ENCODE measurements at places on chromosomes 11 and 22.

DNA sequence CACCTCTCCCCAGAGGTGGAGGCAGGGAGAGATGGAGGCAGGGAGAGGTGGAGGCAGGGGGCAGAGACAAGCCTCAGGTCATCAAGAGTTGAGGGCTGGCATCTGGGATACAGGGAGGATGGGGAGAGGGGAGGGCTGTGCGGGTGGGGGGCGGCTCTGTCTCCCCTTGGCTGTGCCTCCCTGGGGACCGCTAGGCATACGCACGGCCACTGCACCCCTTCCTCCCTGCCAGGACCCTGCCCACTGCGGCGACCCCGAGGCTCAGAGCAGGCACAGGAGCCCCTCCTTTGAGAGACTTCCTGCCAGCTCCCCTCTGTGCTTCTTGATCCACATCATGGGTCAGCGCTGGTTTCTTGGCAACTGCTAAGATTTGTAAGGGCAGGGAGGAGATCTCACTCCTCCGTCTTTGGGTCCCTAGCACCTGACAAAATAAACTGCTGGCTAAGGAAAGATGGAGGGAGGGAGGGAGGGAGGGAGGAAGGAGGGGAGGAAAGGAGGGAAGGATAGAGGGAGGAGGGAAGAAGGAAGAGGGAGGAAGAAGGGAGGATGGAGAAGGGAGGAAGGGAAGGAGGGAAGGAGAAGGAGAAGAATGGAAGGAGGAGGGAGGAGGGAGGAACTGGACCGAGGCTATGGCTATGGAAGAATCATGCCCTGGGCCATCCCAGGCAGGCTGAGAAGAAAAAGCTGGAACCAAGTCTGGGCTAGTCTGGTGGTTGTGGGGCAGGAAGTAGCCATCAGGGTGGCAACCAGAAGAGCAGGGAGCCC lies 18.5 kb downstream of the PRR33 start:
- no peak for DNase-seq
- H3K27me3 ChIP-seq = no peaks in the 10 kb centered on the region
- no peak overlapping the region for H3K27ac ChIP-seq
- no peak overlapping the region for H3K4me3 ChIP-seq

GRCh38 chr11:111582163-111582562 lies 20.1 kb upstream of the SIK2 start:
- H3K36me3 ChIP-seq = no peaks in the 10 kb centered on the region
- peaks cover 30% of the 10 kb centered on the region for H3K4me1 ChIP-seq
- H3K27me3 ChIP-seq = no peaks in the 10 kb centered on the region
- H3K27ac ChIP-seq = peak overlapping the region; percentile 16
- no peak overlapping the region for H3K4me3 ChIP-seq

GRCh38 chr22:20267441-20268278 lies 458 bp downstream of the RTN4R start:
- H3K36me3 ChIP-seq = no peaks in the 10 kb centered on the region
- peak overlapping the region; percentile 64 for H3K4me3 ChIP-seq
- no peak for DNase-seq
- H3K4me1 ChIP-seq = peaks cover 19% of the 10 kb centered on the region

GRCh38 chr11:73384125-73384441 lies 7.9 kb downstream of the RELT start:
- no peak for DNase-seq
- H3K36me3 ChIP-seq = no peaks in the 10 kb centered on the region
- no peak overlapping the region for H3K4me3 ChIP-seq

- H3K27me3 ChIP-seq = no peaks in the 10 kb centered on the region
- DNase-seq = no peak
- no peaks in the 10 kb centered on the region for H3K4me1 ChIP-seq
- H3K36me3 ChIP-seq = no peaks in the 10 kb centered on the region
- H3K27ac ChIP-seq = no peak overlapping the region
- no peak overlapping the region for H3K4me3 ChIP-seq
Measured at GRCh38 chr11:105870516-105871113, 151.4 kb downstream of the MSANTD4 start.

- H3K27me3 ChIP-seq = peaks cover 34% of the 10 kb centered on the region
- no peak for DNase-seq
- H3K4me3 ChIP-seq = no peak overlapping the region
- H3K4me1 ChIP-seq = no peaks in the 10 kb centered on the region
Measured at GRCh38 chr11:35529971-35530495, 4.6 kb upstream of the PAMR1 start.

- H3K36me3 ChIP-seq = no peaks in the 10 kb centered on the region
- no peaks in the 10 kb centered on the region for H3K27me3 ChIP-seq
- H3K4me1 ChIP-seq = peaks cover 13% of the 10 kb centered on the region
- no peak for DNase-seq
- H3K4me3 ChIP-seq = no peak overlapping the region
Measured at GRCh38 chr11:61102667-61103571, 630 bp downstream of the CD5 start.

DNA sequence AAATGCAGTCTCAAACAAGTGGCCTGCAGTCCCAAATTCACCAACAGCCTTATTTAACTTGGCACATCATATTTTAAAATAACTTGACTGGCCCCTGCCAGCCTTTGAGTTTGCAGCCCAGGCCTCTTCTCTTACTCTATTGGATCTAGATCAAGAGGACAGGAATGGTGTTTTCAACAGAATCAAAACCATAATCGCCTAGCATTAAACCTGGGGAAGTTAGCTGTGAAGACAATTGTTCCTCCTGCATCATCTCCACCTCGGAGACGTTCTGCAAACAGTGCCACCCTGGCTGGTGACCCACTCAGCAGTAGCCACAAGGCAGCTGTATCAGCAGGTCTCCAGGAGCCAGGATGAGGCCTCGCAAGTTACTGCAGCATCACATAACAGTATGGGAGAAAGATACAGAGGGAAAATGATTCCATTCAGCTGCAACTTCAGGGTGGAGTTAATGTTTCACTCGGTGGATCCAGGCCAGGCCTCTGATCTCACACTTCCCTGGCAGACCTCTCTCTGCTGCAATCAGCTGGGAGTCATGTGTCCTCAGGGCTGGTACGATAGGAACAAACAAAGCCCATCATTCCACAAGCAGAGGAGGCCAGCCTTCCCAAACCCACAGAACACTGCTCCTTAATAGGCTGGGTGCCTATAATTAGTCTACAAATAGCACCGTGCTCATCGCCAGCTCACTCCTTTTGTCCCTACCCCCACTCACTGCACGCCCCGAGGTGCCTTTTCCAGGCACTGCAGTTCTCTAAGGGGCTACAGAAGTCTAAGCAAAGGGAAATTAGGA lies 18.6 kb upstream of the SCN2B start:
- no peak for DNase-seq
- no peaks in the 10 kb centered on the region for H3K27me3 ChIP-seq
- H3K4me3 ChIP-seq = no peak overlapping the region

GRCh38 chr11:59965424-59965823 lies 1.6 kb downstream of the OOSP4A start:
- no peaks in the 10 kb centered on the region for H3K36me3 ChIP-seq
- no peak overlapping the region for H3K4me3 ChIP-seq
- H3K27ac ChIP-seq = no peak overlapping the region
- no peaks in the 10 kb centered on the region for H3K27me3 ChIP-seq
- DNase-seq = no peak

- H3K27me3 ChIP-seq = no peaks in the 10 kb centered on the region
- DNase-seq = no peak
- H3K4me3 ChIP-seq = no peak overlapping the region
Measured at GRCh38 chr11:112477581-112478317, 217.1 kb upstream of the PLET1 start.

- peaks cover 13% of the 10 kb centered on the region for H3K27me3 ChIP-seq
- H3K4me3 ChIP-seq = no peak overlapping the region
- no peak overlapping the region for H3K27ac ChIP-seq
Measured at GRCh38 chr11:12546660-12547059, 127.6 kb upstream of the TEAD1 start.
